ENCODE measurements at places on chromosomes 3 and 15.

GRCh38 chr3:44248152-44248551, 6.5 kb downstream of the TOPAZ1 start:
- peaks cover 2% of the 10 kb centered on the region for H3K36me3 ChIP-seq
- no peak overlapping the region for H3K4me3 ChIP-seq
- H3K4me1 ChIP-seq: no peaks in the 10 kb centered on the region
- H3K27me3 ChIP-seq: peaks cover 8% of the 10 kb centered on the region
- DNase-seq: no peak

GRCh38 chr3:189393598-189393997, 221.8 kb downstream of the TPRG1 start:
- no peak for DNase-seq
- H3K4me1 ChIP-seq: peaks cover 8% of the 10 kb centered on the region
- no peaks in the 10 kb centered on the region for H3K36me3 ChIP-seq
- no peak overlapping the region for H3K27ac ChIP-seq

DNA sequence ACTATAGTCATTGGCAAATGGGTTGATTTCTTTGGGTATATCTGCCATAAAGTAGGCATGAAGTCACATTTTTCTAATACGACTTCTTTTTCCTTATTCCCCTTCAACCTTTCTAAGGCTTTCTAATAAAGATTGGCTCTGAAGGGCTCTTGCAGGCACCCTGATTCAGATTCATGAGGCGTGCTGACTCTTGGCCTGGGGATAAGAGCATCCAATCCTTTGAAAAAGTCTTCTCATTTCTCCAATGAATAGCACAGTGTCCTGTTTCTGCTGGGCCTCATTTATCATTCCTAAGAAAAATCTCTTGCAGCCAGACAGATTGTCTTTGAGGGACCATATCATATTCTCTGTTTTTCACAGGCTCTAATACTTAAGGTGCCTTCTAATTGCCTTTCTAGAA, 32.3 kb upstream of the BNIP2 start:
- DNase-seq: no peak
- no peaks in the 10 kb centered on the region for H3K36me3 ChIP-seq
- H3K4me1 ChIP-seq: no peaks in the 10 kb centered on the region
- peaks cover 4% of the 10 kb centered on the region for H3K27me3 ChIP-seq
- H3K27ac ChIP-seq: no peak overlapping the region

GRCh38 chr3:186998937-186999368, 68.6 kb downstream of the ST6GAL1 start:
- peaks cover 47% of the 10 kb centered on the region for H3K36me3 ChIP-seq
- H3K4me3 ChIP-seq: no peak overlapping the region
- no peak overlapping the region for H3K27ac ChIP-seq
- DNase-seq: no peak
- no peaks in the 10 kb centered on the region for H3K27me3 ChIP-seq

GRCh38 chr15:27479296-27480140, 508.5 kb downstream of the GABRG3 start:
- no peak for DNase-seq
- no peaks in the 10 kb centered on the region for H3K27me3 ChIP-seq
- H3K4me1 ChIP-seq: no peaks in the 10 kb centered on the region
- no peak overlapping the region for H3K4me3 ChIP-seq

DNA sequence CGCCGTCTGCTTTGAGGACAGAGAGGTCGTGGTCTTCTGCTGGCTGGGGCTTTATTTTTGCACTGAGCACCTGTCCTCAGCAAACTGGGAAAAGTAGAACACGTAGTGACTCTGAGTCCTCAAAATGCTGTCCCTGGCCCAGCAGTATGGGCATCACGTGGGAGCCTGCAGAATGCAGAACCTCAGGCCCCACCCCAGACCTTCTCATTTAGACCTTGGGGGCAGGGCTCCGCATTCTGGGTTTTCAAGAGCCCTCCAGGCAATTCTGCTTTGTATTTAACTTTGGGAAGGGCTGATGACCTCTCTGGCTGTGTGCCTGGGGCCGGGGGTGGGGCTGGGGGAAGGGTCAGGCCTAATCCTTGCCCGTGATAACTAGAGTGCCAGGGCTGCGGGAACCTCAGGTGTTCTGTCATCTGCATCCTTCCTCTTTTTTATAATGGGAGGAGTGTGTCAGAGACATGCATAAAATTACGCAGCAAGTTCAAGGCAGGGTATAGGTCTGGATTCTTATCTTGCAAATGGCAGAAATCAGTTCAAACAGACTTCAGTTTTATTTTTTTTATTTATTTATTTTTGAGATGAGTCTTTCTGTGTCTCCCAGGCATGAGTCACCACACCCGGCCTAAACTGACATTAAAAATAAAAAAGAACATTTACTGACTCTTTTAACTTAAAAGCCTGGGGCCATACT, 11.1 kb downstream of the SLC6A6 start:
- H3K27me3 ChIP-seq: no peaks in the 10 kb centered on the region
- DNase-seq: no peak

DNA sequence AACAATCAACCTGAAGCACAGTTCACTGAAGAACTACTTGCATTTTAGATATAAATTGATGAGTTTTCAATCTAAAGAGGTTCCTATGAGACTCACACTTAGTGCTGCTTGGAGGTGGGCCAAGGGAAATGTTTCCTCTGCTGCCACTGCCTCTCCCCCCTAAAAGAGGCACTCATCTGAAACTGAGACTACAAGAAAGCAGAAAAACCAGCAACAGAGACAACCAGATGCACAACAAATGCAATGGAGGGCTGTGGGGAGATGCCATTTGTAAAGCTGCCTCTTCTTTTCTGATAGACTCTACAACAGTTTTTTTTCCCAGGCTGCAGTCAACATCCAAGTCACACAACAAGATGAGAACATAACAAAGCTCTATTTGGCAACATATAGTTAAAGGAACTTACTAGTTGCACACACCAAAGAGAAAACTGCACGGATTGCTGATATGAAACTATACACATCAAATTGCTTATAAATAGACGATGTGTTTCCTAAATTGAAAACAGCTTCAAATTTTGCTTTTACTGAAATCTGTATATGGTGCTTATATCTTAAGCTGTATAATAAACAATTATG, 11.0 kb downstream of the TSPAN3 start:
- no peaks in the 10 kb centered on the region for H3K27me3 ChIP-seq
- DNase-seq: no peak
- no peak overlapping the region for H3K4me3 ChIP-seq
- no peak overlapping the region for H3K27ac ChIP-seq
- no peaks in the 10 kb centered on the region for H3K36me3 ChIP-seq

Data from activated naive CD4-positive, alpha-beta T cell treated with anti-CD3 and anti-CD28 coated beads, Interleukin-2, amount 10 ng/mL, durations not matched to agents 7 days and 5 days (primary cell).